ENCODE measurements at places on chromosomes 6 and 20.

- no peak for ATAC-seq
These were observed 7.4 kb downstream of the TBC1D20 start for GRCh38 chr20:454951-455350.

- no peak for ATAC-seq
These were observed 151.7 kb upstream of the HDDC2 start for GRCh38 chr6:125453516-125453915.

DNA sequence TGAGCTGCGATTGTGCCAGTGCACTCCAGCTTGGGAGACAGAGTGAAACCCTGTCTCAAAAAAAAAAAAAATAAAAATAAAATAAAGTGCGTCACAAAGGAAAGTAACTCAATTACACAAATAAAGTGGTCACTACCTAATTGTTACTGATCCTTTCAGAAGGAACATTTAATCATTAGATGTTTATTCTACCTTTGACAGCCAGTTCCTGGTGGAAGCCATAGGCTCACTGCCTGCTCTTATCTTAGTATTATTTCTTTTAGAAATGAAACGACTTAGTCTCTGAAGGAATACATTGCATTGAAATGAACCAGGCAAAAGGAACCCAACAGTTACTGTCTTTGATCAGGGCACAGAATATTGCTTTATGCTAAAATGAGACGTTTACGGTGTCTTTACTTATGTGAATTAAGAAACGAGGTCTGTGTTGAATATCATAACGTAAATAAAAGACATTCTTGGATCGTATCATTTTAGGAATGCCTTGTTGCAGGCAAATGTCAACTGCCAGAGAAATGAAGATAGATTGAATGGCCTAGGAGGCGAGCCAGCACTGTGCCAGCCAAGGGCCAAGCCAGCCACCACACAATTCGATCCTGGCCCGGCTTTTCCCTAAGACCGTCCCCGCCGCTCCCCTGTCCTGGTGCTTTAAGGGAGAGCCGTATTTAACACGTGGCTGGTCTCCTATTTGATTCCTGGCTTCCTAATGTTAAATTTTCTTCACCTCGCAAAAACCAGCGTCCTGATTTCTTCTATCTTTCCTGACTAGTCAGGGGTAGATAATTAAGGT lies 136.7 kb upstream of the GMDS start:
- no peak for ATAC-seq

DNA sequence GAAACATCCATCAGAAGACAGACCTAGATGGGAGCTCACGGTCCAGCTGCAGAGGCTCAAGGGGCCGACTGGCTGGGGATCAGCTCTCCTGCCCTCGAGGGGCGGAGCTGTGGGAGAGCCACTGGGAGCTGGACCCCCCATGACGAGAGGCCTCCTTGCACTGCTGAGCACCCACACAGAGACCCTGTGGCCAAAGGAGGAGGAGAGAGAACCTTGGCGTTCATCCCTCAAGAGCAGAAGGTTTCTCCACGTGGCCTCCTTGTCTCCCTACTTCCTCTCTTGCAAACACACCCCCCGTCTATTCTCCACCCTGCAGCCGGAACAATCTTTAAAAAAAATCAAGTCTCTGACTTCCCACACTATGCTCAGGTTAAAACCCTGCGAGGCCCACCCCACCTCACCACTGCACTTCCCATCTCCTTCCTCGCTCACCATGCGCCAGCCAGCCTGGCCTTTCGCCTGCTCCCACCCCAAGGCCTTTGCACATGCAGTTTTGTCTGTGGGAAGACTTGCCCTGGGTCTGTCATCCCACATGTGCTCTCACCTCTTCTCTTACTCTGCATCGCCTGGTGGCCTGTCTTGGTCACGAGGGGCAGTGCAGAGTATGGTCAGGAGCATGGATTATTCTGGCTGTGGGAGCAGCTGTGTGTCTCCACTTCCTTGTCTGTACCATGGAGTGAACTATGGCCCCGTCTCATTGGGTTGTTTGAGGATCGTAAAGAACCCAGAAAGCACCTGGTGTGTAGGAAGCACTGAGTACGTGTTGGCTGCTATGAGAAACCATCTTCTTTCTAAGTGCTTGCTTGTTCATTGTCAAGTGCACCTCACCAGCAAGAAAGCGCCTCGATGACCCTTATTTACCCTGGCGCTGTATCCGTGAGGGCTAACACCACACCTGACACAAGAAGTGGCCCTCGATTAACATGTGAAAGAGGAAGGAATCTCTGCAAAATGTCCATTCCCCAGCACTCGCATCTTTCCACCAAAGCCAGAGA lies 32.9 kb downstream of the PMEPA1 start:
- ATAC-seq: no peak

GRCh38 chr6:73558624-73559398 lies 38.0 kb upstream of the EEF1A1 start:
- ATAC-seq: peak; percentile 52

DNA sequence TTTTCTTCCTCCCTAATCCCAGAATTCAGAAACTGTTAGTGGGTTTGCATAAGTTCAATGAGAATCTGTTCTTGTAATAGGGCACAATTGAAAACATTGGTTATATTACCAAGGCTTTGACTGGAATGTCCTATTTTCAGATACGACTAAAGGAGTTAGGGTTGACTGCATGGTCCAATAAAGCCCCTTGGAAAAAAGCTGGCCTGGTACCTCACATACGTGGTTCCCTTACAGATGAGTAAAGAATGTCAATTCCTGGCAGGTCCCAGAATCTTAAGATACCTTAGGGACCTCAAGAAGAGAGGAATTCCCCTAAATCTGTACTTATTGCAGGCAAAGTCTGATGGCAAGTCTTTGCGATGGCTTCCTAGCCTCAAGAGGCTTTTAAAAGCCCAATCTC lies 4.6 kb downstream of the PPDPF start:
- no peak for ATAC-seq

- ATAC-seq: no peak
These were observed 4.6 kb downstream of the SLC44A4 start for GRCh38 chr6:31874084-31874670.

GRCh38 chr6:12602342-12602741 lies 114.2 kb upstream of the PHACTR1 start:
- ATAC-seq: no peak

DNA sequence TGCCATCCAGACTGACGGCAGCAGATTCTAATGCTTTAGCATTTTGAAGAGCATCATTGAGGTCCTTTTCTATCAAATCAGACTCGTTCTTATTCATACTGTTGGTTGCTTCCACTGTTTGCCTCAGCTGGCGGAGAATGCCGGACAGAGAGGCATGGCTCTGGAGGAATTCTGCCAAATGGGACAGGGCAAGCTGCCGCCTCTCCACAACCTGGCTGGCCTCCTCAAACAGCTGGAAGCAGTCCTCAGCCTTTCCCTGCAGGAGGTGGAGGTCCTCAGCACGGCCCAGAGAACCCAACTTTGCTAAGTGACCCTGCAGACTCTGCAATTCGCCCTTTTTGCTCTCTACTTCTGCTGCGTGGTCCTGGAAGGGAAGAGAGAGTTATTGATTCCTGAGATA lies 220.5 kb downstream of the SYNE1 start:
- no peak for ATAC-seq

DNA sequence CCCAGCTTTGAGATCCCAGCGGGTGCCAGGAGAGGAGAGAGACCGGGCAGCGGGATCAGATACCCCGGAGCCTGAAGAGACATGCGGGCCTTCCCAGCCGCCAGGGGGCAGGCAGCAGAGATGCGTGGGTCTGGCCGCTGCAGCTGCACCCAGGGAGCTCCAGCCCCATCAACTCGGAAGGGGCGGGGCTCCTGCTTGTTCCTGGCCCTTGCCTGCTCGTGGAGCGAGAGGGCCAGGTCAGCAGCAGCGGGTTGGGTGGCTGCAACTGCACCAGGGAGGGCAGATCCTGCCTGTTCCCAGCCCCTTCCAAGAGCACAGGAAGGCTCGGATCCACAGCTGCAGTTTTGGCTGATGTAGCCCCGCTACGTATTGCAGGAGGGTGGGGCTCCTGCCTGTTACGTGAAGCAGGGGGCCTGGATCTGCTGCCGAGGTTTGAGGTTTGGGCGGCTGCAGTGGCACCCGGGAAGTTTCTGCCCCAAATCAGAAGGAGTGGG lies 532.8 kb downstream of the RFPL4B start:
- peak; percentile 28 for ATAC-seq

- ATAC-seq: peak; percentile 85
These were observed 59.2 kb downstream of the RBM38 start for GRCh38 chr20:57450419-57450818.

DNA sequence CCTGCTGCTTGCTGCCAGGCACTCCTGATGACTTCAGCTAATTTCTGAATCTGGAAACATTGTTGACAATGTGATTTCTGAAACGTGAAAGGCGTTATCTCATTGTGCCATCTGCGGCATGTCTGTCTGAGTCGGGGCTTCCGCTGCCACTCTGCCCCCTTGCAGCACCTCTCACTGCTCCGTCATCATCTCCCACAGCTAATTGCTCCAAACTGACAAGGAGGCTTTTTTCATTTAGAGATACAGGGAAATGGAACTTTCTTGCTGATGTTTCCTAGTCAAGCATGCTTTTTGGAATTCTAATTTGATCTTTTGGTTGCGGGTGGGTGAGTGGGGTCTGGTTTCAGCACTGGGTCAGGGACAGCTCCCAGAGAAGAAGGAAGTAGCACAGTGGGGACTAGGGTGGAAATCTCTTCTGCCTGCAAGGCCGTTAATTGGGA lies 233.5 kb downstream of the DHX35 start:
- no peak for ATAC-seq

DNA sequence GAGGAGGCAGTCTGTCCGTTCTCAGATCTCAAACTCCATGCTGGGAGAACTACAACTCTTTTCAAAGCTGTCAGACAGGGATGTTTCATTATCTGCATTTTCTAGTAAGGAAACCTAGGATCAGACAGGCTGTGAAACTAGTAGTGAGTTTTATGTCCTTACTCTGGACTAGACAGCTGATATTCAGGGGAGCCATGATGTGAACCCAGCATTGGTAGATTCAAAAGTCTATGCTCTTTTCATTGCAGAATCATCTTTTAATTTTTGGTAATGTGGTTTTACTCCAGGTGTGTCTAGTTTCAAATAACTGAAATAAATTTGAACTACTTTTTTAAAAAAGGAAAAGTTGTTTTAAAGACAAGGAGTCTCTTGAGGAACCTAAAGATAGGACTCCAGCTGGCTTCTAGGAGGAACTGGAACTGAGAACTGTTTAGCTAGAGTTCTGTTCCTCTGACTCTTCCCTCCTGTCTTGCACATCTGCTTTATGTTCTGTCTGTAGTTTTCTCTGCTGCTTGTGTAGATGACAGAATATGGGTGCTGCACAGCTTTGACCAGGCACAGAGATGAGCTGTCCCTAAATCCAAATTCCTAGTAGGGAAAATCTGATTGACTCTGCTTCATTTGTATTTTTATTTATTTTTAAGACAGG lies 27.8 kb upstream of the RNF144B start:
- peak; percentile 88 for ATAC-seq

DNA sequence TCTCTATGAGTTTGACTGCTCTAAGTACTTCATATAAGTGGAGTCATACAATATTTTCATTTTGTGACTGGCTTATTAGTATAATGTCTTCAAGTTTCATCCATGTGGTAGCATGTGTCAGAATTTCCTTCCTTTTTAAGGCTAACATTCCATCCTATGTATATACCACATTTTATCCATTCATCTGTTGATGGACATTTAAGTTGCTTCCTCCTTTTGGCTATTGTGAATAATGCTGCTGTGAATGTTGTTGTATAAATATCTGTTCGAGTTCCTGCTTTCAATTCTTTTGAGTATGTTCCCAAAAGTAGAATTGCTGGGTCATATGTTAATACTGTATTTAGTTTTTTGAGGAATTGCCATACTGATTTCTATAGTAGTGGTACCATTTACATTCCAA lies 79.5 kb downstream of the PTPRA start:
- no peak for ATAC-seq

- ATAC-seq: peak; percentile 59
These were observed 1.1 kb upstream of the OPN5 start for GRCh38 chr6:47780510-47781356.

DNA sequence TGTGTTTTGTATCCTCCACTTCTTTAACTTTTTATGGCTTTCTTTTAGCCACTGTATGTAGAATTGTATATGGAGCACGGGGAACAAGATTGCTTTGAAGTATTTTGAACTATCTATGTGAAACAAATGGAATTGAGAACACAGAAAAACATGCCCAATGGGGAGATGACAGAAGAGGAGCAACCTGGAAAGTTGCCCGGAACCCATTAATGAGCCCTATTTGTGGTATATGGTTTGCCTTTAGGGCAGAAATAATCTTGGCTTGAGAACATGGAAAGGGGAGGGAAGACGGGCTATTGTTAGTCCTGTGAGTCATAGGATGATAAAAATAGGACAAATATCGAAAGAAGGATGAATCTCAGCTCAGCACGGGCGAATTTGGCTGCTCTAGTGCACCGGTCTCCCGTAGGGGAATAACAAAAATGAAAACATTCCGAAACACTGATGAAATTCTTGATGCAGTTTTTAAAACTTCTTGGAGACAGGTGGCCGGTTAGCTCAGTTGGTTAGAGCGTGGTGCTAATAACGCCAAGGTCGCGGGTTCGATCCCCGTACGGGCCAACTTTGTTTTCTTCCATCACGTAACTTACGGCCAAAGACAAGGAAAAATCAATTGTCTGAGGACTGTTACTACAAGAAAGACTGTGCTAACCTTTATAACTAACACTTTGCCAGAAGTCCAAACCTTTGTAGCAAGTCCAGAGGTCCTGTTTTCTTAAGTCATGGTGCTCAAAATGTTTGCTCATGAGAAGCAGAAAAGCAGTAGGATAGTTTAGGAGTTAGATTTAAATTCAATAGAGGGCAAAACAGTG lies 15.7 kb downstream of the HMGN4 start:
- ATAC-seq: peak; percentile 79

DNA sequence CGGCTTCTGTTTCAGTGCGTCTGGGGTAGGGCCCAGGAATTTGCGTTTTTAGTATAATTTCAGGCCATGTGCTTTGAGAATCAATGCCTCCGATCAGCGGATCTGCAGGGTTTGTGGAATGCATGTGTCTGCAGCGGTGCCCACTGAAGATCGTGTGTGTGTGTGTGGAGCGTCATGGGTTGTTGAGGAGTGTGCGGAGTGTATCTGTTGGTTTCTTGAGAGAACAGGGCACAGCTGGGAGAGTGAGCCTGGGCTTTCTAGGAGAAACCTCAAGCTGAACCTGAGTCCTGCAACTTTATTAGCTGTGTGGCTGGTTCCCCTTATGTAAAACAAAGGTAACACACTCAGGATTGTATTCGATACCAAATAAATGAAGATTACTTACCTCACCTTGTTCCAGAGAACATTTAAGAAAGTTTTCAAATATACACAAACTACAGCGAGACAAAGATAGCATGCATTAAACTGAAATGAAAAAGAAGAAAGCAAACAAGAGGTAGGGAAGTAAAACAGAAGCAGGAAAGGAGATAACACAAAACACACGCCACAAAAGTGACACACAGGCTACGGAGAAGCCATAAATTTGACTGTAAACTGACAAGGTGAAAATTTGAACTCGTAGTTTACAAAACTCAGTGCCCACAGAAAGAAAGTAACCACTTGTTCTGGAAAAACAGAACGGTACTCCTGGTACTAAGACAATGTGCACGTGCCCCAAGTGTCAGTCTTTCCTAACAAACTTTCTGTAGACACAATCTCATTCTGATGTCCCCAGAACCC lies 28.8 kb downstream of the PDE10A start:
- no peak for ATAC-seq

DNA sequence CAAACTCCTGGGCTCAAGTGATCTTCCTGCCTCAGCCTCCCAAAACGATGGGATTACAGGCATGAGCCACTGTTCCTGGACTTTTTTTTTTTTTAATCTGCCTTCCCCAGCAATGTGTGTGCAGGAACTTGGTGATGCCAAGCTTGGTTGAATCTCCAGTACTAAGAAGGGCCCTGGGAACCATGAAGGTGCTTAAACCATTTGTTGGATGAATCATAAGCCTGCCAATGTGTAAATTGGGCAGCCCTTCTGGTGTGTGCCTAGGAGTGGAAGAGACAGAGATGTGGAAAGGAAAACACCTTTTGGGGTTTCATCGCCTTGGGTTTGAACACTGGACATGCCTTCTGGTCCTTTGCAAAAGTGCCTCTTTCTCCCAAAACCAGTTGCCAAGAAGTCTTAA lies 7.1 kb upstream of the SPO11 start:
- no peak for ATAC-seq

Measured in stimulated activated memory B cell treated with anti-CD40 and anti-IgM and Interleukin-4, amounts not matched to agents 10 μg/mL and 1 μg/mL and 100 μg/mL, for 72 hours (primary cell).